ENCODE measurements at places on chromosomes 2 and 18.

- DNase-seq = no peak
These were observed 11.7 kb upstream of the SEMA4C start for GRCh38 chr2:96881349-96882195.

- DNase-seq = no peak
These were observed 892 bp downstream of the CELF4 start for GRCh38 chr18:37564711-37565100.

DNA sequence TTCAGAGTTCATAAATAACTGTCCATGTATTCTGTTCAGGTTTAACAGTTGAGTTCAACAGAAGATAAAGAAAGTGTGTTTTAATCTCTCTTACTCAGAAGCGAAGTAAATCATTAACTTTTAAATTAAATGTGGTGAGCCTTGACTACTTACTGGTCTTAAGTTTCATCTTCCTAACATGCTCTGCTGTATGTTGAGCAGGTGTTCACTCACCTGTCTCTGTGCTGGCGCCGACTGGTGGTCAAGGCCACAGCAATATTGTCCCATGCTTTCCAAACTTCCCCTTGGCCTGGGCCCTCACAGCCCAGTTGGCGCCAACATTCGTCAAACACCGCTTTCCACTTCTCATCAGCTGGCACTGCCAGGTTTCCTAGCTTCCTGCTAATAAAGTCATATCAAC, 17.0 kb upstream of the MPP4 start:
- no peak for DNase-seq

DNA sequence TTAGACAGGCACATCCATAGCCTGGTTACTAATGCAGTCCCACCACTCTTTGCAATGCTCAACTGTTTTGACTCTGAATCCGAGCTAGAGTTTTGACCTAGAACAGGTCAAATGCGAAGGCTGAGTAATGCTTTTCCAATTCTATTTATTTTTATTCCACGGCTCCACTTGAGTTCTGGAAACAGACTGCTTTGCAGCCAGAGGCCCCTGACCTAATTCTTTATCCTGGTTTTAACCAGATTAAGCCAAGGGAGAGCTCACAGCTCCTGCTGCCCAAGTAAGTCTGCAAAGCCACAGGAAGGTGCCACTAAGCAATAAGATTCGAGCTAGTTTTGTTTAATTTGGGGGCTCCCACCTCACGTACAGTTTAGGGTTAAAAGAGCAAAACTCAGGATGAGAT, 51.4 kb downstream of the MREG start:
- no peak for DNase-seq

DNA sequence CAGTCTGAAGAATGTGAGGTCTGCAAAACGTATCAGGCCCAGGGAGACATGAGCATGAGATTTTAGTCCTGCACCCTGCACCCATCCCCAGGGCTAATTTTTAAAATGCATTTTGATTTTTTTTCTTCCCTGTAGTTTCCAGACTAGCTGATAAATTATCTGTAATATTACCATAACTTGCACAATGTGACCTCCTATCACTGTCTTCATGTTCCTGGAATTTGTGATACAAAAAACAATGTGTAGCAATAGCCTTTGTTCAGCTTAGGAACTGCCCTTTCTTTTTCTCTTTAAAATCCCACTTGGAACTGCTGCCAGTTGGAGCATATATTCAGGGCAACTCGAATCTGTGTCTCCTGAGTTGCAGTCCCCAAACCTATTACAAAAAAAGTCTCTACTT, 222.8 kb upstream of the HS6ST1 start:
- no peak for DNase-seq

DNA sequence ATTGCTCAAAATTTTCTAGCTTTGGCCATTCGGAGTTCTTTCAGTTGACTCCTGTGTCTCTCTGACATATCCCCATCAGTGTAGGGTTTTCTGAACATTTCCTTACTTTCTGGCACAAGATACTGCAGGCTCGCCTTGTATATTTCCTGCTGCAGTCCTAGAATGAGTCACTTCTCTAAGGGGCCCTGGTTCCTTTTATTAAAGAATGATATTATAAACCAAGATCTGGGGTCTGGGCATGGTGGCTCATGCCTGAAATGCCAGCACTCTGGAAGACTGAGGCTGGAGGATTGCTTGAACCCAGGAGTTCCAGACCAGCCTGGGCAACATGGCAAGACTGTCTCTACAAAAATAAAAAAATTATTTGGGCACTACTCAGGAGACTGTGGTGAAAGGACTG, 3.0 kb upstream of the RPL37A start:
- DNase-seq = no peak

All from stimulated activated CD4-positive, alpha-beta T cell treated with anti-CD3 and anti-CD28 coated beads, Interleukin-2, amount 100 ng/mL, for 4 hours (primary cell).